ENCODE measurements at places on chromosomes 2 and 18.

DNA sequence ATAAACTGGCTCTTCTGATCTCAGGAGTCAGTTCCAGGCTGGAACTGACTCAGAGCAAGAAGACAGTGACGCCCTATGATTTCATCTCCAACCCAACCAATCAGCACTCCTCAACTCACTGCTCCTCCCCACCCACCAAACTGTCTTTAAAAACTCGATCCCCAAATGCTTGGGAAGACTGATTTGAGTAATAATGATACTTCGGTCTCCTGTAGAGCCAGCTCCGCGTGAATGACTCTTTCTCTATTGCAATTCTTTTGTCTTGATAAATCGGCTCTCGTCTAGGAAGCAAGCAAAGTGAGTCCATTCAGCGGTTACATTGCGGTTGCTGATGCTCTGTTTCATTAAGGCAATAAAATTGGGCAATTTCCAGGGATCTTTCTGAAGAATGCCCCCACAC, 1025.3 kb upstream of the CNTNAP5 start:
- DNase-seq, result no peak

DNA sequence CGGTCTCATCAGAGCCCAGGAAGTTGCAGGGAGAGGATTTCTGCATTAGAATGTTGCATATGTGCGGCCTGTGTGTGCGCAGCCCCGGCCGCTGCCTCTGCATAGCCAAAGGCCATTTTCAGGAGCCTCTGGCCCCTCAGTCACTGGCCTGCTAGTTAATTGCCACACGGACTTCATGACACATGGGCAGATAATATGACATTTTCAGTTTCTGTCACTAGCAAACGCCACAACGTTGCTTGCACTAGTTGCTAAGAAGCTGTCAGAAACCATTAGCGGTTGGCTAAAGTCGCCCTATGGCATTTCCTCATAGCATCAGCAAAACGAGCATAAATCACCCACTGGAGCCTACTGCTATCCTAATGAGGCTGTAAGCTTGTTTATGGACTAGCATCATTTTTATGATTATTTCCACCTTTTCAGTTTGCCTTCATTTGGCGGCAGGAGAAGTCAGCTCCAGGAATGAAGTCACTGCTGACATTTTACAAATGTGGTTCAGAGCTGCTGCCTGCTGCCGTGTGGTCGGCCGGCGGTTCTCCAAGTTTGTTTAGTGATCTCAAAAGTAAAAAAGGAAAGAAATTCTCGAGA, 73.7 kb downstream of the MEIS1 start:
- DNase-seq, result no peak

- no peak for DNase-seq
These were observed 258.5 kb downstream of the DOK6 start for GRCh38 chr18:69659142-69659651.

GRCh38 chr2:100643906-100644501, 81.2 kb downstream of the PDCL3 start:
- no peak for DNase-seq

- DNase-seq, result no peak
These were observed 64.0 kb upstream of the MAPRE2 start for GRCh38 chr18:34976899-34977837.

- no peak for DNase-seq
These were observed 107.8 kb upstream of the XPO1 start for GRCh38 chr2:61645911-61646310.

DNA sequence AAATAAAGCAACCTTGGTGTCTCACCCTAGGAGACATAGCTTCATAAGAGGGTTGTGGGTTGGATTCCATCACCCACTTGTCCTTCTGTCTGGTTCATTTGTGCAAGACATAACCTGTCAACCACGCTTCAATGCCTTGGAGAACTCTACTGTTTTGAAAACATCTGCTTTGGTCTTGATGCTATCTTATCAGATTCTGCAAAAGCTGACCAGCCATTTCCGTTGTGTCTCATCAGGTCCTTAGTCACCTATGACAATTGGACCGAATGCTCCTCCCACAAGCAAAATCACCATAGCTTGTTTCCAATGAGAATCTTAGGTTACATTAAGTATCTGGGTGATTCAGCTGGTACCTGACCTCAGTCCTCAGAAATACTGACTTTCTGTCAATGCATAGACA, 35.4 kb downstream of the STAT4 start:
- DNase-seq, result peak; percentile 4

DNA sequence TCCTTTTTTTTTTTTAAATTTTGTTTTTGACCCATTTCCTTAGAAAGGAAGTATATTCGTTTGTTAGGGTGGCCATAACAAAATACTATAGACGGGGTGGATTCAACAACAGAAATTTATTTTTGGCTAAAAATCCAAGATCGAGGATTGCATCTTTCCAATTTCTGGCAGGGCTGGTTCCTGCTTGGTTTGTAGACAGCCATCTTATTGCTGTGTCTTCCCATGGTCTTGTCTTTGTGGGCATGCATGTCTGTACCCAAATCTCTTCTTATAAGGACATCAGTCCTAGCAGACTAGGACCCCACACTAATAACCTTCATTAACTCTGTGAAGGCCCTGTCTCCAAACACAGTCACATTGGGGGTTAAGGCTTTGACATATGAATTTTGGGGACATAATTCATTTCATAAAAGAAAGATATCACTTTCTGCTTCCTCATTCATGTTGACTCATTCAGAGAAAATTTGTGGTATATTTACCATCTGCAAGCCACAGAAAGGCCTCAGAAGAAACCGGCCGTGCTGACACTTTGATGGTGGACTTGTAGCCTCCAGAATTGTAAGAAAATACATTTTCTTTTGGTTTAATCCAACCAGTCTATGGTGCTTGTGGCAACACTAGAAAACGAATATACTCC, 262.1 kb downstream of the LPIN1 start:
- peak; percentile 26 for DNase-seq

GRCh38 chr2:233386382-233387041, 32.2 kb downstream of the DGKD start:
- peak; percentile 29 for DNase-seq

DNA sequence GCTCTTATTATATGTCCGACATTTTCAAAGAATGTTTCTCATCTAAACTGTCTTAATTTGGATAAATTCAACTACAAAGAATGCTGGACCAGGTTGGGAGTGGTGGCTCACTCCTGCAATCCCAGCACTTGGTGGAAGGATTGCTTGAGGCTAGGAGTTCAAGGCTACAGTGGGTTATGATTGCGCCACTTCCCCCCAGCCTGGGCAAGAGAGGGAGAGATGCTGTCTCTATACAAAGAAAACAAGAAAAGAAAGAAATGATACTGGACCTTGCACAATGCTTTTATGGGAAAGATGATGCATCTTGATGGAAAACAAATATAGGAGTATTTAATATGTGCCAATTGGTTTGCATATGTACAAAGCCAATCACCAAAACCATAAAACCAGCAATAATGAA, 296.7 kb downstream of the LPIN1 start:
- DNase-seq, result no peak

DNA sequence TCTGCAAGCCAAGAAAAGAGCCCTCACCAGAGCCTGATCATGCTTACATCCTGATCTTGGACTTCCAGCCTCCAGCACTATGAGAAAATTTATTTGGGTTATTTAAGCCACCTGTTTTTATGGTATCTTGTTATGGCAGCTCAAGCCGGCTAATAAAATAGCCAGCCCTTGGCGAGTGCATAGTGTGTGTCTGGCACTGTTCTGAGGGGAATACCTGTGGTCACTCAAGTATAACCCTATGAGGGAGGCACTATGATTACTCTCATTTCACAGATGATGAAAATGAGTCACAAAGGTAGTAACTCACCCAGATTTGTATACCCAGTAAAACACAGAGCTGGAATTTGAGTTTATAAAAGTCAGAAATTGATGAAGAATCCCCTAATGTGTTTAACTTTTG, 556.9 kb upstream of the SETBP1 start:
- DNase-seq, result no peak

DNA sequence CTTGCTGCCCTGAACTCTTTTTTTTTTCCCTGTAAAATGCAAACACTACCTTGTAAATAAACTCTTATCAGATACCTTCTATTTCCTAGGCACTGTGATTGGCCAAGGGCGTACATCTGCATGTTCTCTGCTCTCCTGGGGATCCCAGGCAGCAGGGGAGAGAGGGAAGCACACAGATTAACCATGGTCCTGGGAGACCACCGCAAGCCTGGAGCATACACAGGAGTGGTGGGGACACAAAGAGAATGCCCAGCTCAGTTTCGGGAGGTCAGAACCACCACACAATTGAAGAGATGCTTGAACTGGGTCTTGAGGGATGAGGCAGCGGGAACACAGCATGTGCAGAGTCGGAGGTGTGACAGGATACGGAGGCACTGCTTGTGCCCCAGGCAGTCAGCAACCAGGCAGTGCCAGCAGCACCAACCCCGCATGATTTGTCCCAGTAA, 2.1 kb downstream of the GREB1 start:
- DNase-seq, result no peak

DNA sequence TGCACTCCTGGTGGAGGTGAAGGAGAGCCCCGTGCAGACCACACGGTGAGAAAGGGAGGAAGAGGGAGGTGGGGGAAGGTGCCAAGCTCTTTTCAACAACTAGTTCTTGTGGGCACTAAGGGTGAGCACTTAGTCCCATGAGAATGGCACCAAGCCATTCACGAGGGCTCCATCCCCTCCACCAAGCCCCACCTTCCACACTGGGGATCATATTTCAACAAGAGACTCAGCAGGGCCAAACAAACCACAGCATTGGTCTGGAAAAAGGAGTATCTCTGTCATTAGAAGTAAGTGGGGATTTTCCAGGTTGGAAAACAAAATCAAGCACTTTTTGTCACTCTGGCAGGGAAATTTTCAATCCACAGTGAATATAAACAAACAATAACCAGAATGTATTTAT, 38.4 kb downstream of the ZAP70 start:
- no peak for DNase-seq

DNA sequence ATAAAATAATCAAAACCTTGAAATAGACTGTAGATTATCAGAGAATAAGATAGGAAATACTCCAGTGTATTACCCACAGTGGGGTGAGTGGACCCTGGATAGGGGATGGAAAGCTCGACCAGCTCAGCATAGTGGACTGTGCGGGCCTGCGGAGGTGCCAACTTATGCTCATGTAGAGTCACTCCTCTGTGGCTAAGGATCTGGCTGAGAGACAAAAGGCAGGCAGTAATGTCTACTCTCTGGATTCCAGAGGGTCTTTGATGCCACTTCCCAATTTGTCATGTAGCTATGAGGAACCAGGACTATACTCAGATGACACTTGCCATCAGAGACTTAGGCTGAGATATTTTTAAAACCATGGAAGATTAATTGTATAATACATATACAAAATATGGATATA, 101.9 kb upstream of the MCFD2 start:
- DNase-seq, result no peak

DNA sequence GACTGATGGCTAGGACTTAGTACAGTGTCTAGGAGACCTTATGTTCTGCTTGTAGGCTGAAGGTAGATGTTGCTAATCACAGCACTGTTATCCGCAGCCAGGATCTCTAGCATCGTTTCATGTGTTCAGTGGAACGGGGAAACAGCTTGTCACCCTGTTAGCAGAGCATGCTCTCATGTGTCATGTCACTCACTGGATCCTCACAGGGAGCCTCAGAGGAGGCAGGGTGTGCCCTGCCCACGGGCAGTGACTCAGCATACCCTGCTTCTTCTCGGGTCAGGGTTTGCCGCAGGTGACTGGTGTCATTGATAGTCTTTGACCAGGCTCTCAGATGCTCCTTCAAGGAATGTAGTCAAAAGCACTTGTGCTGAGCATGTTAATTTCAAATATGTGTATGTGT, 44.4 kb downstream of the RPIA start:
- DNase-seq, result peak; percentile 28

GRCh38 chr2:20852139-20852538, 29.2 kb upstream of the LDAH start:
- DNase-seq, result no peak

GRCh38 chr2:70104231-70105111, 17.2 kb downstream of the PCBP1 start:
- DNase-seq, result no peak

- no peak for DNase-seq
These were observed 903.9 kb upstream of the ZEB2 start for GRCh38 chr2:145423809-145424208.

- peak; percentile 42 for DNase-seq
These were observed 54.3 kb downstream of the RAB10 start for GRCh38 chr2:26088038-26088643.

- DNase-seq, result peak; percentile 85
These were observed 39.1 kb upstream of the FIGN start for GRCh38 chr2:163774862-163775261.

DNA sequence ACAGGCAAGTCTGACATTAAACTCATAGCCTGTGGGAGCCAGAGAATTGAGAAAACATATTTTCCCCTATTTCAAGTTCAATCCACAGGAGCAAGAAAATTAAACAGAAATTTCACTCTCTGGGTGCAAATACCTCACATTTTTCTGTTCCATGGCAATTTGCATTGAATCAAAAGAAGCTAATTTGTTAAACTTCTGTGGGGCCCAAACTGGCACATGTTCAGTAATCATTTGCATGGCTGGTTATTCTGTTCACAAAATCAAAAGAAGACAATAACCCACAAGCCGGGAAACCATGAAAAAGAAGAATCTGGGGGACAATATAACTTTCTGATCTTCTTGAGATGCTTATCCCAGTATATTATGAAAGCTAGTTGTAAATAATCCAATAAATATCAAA, 363.1 kb downstream of the LRP1B start:
- no peak for DNase-seq

DNA sequence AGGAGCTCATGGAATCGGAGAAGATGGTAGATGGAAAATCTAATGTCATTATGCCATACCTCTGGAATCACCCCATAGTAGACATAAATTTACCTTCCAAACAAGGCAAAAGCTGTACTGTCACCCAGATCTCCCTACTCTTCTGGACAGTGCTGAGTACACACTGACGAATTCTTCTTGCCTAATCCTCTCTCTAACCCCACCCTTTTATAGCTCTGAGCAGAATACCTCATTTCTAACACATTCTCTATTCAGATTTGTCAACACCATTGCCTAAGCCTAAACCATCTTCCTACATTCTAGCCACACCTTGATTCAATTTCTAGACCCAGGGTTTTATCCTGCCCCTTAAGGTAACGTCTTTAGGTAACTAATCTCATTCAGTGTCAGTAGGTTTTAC, 321.0 kb upstream of the NRP2 start:
- peak; percentile 76 for DNase-seq

DNA sequence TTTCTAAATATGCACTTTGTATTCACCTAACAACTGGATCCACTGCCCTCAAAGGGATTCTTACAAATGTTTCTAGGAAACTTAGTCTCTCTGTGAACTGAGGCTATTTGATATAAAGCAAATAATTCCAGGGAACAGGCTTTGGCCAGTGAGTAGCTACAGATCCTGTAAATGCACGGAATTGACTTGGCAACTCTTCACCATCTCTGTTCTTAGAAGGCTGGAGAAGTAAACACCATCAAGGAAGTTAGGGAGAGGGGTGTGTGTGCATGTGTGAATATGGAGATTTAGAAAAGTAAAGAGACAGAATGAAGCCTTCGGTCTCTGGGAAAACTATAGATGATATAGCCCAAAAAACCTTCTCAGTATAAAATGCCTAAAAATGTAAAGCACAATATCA, 10.7 kb downstream of the CIDEA start:
- no peak for DNase-seq
